ENCODE measurements at places on chromosomes 13 and 19.

DNA sequence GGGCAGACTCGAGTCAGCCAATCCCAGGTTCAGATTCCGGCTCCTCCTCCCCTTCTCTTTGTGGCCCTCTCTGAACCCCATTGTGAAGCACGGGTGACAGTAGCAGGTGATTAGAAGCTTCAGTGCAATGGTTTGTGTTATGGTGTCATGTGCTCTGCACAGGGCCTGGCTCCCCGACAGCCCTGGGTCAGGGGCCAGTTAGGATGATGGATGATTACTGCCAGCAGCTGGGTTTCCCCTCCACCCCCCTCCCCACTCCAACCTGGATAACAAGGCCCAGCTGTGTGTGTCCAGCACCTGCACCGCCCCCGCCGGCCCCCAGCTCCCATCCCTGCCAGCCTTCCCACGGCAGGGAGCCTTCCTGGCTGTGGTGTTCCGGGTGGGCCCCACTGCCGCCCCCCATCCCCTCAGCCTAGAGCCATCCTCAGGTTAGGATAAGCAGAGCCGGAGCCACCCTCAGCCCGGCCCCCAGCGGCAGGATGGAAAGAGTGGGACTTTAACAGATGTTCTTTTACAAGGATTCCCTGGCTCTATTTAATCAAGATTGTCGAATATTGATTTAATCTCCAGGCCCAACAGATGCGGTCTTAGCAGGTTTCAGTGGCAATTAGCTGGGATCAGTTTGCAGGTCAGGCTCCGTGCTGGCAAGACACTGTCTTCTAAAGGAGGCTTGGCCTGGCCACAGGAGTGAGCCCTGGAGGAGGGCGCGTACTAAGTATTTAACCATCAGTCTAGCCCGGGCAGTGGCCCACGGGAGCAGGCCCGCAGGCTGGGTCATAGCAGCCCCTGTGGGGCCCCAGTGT is 156.2 kb downstream of the SIPA1L3 start:
- no peak for DNase-seq

DNA sequence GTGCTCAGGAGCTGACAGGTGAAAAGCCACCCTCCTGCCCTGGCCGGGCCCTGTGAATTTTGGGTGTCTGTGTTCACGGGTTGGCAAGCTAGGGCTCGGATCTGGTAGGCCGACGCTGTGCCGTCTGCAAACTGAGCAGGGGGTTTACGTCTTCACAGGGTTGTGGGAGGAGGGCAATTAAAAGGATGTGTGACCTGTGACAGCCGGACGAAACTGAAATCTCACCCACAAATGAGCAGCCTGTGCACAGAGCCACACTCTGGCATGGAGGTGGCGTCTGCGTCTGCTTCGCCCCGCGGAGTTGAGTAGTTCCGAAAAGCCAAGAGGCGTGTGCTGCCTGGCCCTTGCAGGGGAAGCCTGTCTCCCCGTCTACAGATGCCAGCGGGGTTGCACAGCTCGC is 117.3 kb downstream of the KDM4B start:
- peak; percentile 12 for DNase-seq

GRCh38 chr13:51938454-51938853 is 72.8 kb downstream of the ATP7B start:
- DNase-seq = no peak

DNA sequence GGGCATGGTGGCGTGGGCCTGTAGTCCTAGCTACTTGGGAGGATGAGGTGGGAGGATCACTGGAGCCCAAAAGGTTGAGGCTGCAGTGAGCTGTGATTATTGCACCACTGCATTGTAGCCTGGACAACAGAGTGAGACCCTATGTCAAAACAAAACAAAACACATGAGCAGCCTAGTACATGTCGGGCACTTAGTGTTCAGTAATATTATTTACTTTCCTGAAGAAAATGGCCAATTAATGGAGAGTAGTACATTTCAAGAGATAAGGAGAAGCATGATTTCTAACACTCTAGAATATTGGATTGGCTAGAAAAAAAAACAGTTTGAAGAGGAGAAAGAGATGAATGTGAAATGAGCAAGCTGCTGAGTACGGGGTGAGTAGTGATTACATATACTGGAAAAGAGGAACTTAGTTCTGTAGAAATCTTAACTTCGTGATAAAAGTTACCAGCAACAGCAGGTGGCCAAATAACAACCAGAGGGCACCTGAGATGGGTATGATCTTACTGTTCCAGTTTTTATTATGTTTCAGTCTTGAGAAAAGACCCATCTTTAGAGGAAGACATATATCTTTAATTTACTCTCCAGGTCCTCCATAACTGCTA is 36.2 kb downstream of the SPATA13 start:
- no peak for DNase-seq

GRCh38 chr19:46451352-46451751 is 20.0 kb downstream of the PNMA8A start:
- DNase-seq = no peak

DNA sequence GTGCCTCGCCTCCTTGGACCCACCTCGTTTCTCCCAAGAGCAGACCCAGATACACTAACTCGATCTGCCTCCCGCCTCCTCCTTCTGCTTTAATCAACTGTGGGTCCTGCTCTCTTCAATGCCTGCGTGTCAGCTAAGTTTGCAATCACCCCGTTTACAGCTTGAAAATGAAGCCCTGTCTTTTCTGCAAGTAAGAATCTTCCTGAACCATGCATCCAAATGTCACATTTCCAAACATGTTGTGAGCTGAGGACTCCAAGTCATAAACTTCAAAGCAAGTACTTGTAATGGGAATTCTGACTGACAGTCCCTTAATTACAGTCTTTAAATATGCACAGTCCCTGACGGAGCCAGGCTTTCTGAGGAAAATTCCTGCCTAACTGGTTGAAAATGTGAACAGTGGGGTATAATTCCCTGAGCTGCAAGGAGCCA is 154.9 kb upstream of the UQCRFS1 start:
- DNase-seq = no peak

DNA sequence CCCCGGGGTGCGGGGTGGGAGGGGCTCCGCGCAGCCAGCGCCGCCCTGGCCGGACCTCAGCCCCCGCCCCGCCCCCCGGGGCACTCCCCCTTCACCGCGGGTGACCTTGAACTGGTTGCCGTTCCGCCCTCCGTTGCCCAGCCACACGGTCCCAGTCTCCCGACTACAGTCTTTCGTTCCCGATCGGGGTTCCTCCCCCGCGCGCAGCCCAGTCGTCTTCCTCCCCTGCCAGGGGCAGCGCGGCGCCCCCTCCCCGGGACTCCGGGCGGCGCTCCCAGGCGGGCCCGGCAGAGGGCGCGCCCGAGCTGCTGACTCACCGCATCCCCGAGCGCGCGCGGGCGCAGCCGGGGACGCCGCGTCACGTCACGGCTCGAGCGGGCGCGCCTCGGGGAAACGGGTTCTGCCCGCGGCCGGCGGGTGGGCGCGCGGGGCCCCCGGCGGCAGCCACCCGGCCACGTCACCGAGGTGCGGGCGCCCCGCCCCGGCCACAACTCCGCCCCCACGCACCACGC is 459 bp downstream of the MIDN start:
- peak; percentile 85 for DNase-seq

- DNase-seq = no peak
These were observed 23.4 kb upstream of the SLITRK1 start for GRCh38 chr13:83905641-83906040.

DNA sequence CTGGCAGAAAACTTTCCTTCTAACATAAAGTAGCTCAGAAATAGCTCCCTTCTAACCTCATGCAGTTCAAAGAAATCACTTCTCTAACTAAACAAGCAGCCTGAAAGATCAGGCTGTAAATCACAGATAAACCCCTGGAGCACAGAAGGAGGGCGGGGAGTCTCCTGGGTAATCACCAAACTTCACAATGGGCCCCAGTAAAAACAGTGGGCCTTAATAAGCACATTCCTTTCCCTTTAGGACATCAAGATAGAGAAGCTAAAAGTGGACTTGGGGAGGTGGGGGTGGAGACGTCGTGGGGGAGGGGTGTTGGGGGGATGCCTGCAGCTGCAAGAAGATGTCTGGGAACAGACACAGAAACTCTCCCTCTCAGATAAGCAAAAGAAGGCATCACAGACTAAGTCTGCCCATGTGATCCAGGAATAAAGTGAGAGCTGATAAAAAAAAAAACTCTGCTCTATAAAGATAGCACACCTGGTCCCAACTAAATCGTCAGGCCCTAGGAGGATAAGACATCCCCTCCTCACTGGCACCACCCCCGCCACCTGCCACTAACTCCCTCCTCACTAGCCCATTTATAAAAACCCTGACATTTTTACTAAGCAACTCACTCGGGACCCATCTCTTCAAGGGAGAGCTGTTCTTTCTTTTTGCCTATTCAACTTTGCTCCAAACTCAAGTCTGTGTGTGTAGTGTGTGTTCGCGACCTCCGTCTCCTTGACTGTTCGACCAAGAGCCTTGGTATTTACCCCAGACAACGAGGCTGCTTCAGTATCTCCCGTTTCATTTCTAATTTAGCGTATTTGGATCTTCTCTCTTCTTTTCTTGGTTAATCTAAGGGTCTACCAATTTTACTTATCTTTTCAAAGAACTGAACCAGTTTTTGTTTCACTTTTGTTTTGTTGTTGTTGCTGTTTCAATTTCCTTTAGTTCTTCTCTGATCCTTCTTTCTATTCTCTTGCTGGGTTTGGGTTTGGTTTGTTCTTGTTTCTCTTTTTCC is 31.7 kb downstream of the DNAJC15 start:
- DNase-seq = peak; percentile 28

GRCh38 chr19:36093687-36094086 is 17.3 kb upstream of the OVOL3 start:
- DNase-seq = no peak

- no peak for DNase-seq
These were observed 915 bp downstream of the SHC2 start for GRCh38 chr19:459724-460511.

GRCh38 chr13:95246292-95247082 is 54.8 kb downstream of the ABCC4 start:
- no peak for DNase-seq

GRCh38 chr13:33515146-33515545 is 229.6 kb upstream of the STARD13 start:
- DNase-seq = no peak

DNA sequence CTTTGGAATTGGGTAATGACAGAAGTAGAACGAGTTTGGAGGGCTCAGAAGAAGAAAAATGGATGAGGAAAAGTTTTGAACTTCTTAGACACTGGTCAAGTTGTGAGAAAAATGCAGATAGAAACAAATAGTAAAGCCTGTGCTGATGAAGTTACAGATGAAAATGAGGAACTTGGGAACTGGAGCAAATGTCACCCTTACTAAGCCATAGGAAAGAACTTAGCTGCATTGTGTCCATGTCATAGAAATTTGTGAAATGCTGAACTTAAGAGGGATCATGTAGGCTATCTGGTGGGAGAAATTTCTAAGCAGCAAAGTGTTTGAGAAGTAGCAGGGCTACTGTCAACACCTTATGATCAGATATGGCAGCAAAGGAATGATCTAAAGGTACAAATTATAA is 289.2 kb upstream of the PCDH9 start:
- no peak for DNase-seq

GRCh38 chr19:17090583-17090982 is 15.0 kb downstream of the MYO9B start:
- DNase-seq = peak; percentile 38

DNA sequence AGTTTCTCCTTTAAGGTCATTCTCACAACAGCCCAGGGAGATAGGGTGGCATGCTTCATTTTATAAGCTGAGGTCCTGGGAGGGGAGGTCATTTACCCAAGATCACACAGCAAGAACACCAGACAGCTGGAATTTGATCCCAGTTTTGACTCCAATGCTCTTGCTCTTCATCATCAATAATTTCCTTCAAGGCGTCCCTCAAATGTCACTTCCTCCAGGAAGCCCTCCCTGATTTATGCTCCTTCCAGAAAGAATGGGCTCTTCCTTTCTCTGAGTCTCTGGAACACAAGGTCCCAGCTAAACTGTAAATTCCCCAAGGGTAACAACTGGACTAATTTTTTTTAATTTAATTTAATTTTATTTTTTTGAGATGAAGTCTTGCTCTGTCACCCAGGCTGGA is 4.7 kb upstream of the DHX34 start:
- DNase-seq = no peak

DNA sequence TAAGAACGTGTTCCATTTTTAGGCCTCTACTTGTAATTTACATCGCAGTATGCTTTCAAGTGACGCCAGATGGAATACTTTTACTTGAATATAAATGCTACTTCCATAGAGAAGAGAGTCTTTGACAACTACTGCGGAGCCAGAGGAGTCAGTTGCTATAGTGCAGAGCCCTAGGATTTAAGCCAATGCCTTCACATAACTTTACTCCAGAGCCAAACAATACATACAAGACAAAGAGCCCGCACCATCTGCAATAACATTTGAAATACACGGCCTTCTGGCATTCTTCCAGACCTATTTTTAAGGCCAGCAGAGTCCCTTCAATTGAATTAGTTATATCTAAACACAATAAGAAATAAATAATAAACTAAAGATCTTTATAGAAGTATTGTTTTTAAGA is 59.4 kb downstream of the XPO4 start:
- DNase-seq = no peak

DNA sequence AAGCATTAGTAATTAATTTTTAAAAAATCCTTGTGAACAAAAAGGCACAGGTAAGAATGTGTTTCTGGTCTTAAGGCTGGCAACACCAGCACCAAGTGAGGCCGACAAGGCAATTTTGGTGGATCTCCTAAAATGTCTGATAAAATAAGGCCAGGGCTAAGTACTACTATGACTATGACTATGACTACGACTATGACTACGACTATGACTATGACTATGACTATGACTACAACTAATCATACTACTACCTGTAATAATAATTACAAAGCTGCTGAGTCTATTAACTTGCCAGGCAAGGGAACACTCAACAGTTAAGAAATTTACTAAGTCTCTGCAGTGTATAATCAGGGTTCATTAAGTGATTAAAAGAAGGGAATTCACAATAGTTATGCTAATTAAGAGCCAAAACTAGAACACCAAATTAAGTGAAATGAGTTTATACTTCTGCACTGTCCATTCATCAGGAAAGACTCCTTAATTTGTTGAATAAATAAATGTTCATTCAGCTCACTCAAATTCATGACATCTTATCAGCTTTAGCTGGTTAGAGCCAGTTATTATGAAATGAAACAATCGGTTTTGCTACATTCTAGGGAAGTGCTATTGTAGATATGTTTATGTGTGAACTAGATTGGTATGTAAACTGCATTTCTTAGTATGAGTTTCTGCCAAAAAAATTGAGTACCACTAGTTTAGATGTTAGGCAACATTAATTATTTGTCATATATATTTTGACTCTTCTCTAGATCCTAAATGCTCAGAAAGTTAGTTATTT is 1626.2 kb upstream of the PCDH20 start:
- no peak for DNase-seq

DNA sequence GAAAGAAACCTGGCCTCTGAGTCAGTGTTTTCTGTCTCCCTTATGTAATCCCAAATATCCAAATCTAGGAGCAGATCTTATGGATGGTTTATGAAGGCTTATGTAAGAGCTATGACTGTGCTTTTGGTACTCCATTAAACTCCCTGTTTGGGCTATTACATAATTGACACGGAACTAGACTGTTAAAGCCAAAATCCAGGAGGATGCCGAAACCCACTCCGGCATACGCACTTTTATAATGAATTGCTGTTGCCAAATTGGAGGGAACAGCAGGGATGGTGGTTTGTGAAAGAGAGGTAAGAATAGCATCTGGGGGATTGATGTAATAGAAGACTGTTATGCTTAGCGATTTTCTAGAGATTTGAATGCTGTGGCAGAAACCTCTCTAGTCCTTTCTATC is 2.0 kb downstream of the MTUS2 start:
- DNase-seq = no peak
